ENCODE measurements at places on chromosomes 3 and 15.

DNA sequence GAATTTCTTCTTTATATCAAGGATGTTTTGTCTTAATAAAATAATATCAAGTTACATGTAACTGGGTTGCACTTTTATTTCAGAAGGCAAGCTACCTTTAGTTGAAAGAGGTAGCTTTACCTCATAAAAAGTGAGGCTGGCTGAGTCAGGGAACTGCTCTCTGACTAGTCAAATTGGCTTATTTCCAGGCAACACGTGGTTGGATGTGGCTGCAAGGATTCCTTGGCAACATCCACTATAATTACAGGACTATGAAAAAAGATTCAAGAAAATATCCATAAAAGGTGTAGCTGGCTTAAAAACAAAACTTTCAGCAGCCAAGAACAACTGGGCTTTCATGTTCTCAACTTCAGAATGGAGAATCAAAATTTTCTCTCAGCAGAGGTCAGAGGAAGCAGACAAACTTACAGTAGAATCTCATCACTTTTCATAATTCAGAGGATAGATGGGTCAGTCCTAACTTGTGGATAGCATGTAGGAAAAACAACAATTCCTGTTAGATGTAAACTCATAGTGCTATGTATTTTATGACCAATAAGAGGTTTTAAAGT lies 779.1 kb downstream of the MECOM start:
- DNase-seq = no peak

GRCh38 chr15:41873711-41874110 lies 20.1 kb downstream of the SPTBN5 start:
- no peak for DNase-seq

DNA sequence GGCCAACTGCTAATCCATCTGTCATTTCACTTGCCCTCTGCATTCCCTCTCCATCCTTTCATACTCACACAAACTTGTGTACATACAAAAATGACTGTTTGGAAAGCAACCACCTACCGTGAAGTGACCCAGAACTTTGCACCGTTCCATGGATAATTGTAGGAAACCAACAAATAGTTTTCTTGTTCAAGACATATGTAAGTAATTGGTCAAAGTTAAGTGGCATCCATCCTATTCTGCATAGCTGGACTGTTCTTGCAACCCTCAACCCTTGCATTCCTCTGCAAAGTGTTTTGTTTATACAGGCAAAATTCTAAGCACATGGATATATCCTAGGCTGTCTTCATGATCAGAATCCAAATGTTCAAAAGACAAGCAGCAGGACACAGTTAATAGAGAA lies 592.5 kb downstream of the MECOM start:
- no peak for DNase-seq

- DNase-seq = no peak
These were observed 16.4 kb downstream of the SLCO2A1 start for GRCh38 chr3:134013280-134013679.

- DNase-seq = no peak
These were observed 28.9 kb upstream of the CD200R1L start for GRCh38 chr3:112875561-112875960.

All from stimulated activated CD4-positive, alpha-beta T cell treated with anti-CD3 and anti-CD28 coated beads, TNF-alpha, amount 100 ng/mL, for 1 hour (primary cell).